GM04504 (cell line): ENCODE measurements at places on chromosomes 7 and 10.
A peak's percentile ranks its signal among the peaks of the same experiment; 100 is the strongest.

- peak; percentile 57 for DNase-seq
Measured at GRCh38 chr10:103044942-103045489, 126.9 kb downstream of the CNNM2 start.

DNA sequence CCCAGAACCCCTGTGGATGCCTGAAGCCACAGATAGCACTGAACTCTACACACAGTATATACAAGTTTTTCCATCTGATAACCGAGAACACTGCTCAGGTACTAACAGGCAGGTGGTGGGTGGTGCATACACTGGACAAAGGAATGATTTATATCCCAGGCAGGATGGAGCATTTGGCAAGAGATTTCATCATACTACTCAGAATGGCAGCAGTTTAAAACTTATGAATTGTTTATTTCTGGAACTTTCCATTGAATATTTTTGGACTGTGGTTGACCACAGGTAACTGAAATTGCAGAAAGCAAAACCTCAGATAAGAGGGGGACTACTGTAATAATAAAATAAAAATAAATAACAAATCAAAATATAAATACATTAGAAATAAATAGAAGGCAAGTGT is 10.9 kb upstream of the KCNMA1 start:
- no peak for DNase-seq

- DNase-seq, result no peak
Measured at GRCh38 chr10:93071674-93072224, 1.9 kb upstream of the CYP26A1 start.

DNA sequence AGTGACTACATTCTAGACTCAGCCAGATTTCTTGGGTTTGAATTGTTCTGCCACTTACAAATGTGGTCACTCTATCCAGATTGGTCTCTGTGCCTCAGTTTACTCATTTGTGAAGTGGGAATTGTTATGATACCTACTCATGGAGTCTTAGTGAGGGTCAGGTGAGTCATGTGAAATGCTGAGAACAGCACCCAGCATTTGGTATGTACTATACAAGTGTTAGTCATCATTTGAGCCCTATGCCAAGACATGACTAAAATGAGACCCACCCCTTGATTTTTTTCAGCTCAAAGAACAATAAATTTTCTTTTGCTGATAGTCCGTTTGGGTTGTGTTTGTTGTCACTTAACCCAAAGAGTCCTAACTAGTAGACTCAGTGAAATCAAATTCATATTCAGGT is 92.8 kb downstream of the CHN2 start:
- DNase-seq, result peak; percentile 25

- no peak for DNase-seq
Measured at GRCh38 chr7:134472572-134473244, 13.8 kb upstream of the AKR1B1 start.

GRCh38 chr10:80488539-80489066 is 34.5 kb downstream of the TSPAN14 start:
- no peak for DNase-seq

GRCh38 chr7:136452949-136453348 is 415.5 kb upstream of the CHRM2 start:
- DNase-seq, result no peak

GRCh38 chr7:128146052-128146451 is 95.0 kb upstream of the LEP start:
- DNase-seq, result no peak

DNA sequence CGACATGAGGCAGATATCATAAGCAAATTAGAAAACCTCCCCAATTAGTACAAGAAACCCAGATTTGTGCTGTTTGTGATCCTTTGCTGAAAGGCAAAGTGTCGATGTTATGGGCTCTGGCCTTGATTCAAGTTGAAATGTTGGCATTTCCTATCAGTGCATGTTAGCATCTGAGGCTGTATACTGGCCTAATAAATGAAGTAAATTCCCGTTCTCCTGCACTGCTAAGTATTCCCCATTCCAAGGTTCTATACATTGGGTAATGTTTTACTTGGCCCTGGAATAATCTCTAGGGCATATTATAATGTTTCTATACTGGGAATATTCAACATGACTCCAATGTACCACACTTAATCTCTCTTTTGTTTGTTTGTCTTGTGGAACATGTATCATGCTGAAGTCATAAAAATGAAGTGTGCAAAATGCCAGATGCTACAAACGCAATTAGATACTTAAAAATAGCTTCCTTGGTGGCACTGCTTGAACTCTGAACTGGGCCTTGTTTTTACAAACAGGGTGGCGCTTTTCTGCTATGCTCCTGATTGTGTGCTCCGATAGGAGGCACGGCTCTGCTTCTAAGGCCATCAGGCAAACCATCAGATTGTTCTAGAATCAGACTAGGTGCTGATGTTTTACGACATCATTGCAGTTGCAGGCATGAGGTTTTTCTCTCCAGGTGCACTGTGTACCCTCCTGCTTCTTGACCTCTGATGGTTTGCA is 156.7 kb upstream of the TCF7L2 start:
- DNase-seq, result no peak

DNA sequence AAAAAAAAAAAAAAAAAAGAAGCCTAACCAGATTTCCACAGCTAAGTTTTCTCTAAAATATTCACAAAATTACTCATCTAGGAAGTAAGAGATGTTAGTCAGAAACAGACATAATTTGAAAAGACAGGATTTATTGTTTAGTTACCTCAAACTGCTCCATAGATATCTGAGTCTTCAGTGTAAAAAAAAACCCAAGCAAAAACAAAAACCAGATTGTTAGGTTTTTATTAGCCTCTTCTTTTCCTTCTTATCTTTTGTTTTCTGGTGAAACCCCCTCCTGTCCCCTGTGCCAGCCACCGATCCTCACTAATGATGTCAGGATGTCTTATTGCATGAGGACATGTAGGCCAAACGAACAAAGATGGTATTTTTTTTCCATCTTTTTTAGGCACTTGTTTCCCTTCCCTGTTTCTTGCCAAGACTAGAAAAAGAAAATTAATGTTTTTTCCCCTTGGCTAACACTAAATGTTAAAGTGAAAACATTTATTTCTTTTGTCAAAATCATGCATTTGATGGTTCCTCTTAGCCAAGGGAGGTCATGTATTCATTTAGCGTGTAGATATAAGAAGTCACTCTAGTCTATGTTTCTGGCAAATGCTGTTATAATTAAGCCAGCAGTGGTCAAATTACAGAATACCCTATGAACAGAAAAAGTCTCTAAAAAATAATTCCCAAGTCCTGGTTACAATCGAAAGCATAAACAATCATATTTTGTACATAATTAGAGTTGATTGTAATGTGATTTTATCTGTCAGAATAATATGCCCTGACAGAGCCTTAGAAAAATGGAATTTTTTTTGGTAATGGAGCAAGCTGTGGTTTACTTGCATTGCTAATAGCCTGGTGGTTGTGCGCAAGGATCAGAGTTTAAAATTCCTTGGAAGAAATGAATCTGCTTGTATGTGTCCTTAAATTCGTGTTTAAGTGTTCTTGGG is 702.4 kb upstream of the FZD8 start:
- DNase-seq, result peak; percentile 12

DNA sequence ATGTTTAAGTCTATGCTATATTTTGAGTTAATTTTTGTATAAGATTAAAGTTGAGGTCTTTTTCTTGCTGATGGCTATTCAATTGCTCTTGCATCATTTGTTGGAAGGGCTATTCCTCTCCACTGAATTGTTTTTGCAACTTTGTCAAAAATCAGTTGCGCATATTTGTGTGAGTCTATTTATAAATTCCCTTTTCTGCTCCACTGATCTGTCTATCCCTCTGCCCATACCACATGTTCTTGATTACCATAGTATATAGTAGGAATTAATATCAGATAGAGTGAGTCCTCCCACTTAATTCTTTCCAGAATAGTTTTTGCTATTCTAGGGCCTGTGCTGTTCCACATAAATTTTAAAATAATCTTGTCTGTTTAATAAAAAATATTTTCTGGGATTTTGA is 152.4 kb upstream of the ADCY1 start:
- no peak for DNase-seq

DNA sequence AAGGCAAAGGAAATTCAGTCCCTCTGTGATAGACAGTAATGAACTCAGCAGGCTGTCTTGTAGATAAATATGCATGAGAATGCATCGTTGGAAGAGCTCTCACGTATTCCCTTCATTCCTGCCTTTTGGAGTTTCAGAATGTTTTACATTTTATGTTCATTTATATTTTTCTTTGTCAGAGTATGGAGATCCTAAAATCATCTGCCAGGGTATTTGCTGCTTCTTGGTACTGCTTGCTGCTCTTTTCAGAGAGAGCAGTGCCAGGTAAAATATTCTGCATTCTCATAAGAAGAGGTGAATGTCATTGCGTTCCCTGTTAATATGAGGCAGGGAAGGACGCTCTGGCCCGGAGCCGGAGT is 290.2 kb downstream of the CCDC3 start:
- no peak for DNase-seq

- no peak for DNase-seq
Measured at GRCh38 chr7:23385140-23385539, 85.2 kb downstream of the IGF2BP3 start.

DNA sequence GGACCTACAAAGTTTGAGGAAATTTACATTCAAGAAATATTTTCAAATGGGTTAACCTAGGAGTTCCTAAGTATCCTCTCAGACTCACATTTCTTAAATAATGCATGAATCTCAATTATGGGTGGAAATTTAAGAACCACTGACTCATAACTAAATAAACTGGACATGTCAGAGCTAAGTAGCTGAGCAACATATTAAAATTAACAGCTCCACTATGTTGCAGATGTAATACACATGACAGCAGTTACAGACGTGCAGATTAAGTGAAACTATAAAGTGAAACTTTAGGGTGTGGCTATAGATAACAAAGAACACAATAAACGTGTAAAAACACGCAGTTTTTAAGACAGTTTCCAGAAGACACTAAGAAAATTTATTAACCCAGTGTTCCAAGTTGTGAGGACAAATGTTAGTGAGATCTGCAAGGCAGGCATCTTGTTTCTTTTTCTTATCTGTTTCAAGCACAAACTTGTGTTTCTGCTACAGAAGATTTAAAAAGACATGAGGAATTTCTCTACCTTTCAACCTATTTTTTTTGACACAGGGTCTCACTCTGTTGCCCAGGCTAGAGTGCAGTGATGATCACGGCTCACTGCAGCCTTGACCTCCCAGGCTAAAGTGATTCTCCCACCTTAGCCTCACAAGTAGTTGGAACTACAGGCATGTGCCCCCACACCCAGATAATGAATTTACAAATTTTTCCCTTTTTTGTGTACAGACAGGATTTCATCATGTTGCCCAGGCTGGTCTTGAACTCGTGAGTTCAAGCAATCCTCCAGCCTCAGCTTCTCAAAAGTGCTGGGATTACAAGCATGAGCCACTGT is 25.3 kb downstream of the DNMBP start:
- DNase-seq, result no peak

- no peak for DNase-seq
Measured at GRCh38 chr7:107201795-107202450, 33.1 kb downstream of the HBP1 start.
